Activated naive CD4-positive, alpha-beta T cell treated with anti-CD3 and anti-CD28 coated beads, Interleukin-2, amount 10 ng/mL, durations not matched to agents 7 days and 5 days (primary cell): ENCODE measurements at places on chromosomes 16 and 17.

GRCh38 chr17:34341916-34342315, 14.4 kb upstream of the CCL13 start:
- DNase-seq, result no peak

DNA sequence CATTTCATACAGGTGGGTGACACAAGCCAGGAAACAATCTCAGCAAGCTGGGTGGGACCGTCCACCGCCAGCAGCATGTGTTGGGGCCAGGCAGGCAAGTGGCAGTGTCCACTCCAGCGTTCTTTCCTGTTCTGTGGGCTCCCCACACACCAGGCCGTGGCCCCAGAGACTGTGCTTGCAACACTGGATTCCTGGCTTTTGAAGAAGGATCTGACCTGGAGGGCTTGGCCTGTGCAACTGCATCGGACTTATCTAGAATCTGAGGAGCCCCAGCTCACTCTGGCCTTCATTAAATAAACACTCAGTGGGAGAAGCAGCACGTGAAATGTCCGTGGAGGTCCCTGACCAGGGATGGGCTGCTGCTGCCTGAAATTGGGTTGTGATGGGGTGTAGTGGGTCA, 3.2 kb downstream of the KSR1 start:
- no peak for DNase-seq

DNA sequence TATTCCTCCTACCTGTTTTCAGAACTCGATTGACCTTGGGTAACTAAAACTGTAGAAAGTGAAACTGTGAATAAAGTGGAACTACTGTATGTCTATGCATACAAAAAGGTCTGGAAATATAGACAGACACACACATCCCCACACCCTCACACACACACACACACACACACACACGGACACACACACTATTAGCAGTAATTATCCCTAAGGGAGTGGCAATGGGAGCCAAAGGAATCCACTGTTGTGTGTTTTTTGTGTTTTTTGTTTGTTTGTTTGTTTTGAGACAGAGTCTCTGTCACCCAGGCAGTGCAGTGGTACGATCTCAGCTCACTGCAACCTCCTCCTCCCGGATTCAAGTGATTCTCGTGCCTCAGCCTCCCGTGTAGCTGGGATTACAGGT, 26.6 kb upstream of the SRCIN1 start:
- DNase-seq, result no peak

GRCh38 chr16:72952811-72953271, 95.1 kb downstream of the ZFHX3 start:
- no peak for DNase-seq

GRCh38 chr17:20310481-20310880, 156.9 kb downstream of the LGALS9B start:
- no peak for DNase-seq

DNA sequence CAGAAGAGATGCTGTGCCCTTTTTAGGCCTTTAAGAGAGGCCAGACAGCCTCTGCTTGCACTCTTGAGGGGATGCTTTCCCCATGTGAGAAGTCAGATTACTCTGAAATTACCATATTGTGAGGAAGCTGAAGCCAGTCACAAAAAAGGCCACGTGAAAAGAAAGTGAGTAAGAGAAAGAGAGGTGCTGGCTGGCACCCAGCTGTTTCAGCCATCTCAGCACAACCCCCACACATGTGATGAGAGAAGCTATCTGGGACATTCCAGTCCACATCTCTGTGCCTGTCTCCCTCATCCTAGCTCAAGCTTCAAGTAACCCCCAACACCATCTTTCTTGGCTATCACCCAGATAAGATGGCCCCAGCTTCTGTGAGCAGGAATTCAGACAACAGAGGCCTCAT, 131.4 kb downstream of the HS3ST2 start:
- no peak for DNase-seq

DNA sequence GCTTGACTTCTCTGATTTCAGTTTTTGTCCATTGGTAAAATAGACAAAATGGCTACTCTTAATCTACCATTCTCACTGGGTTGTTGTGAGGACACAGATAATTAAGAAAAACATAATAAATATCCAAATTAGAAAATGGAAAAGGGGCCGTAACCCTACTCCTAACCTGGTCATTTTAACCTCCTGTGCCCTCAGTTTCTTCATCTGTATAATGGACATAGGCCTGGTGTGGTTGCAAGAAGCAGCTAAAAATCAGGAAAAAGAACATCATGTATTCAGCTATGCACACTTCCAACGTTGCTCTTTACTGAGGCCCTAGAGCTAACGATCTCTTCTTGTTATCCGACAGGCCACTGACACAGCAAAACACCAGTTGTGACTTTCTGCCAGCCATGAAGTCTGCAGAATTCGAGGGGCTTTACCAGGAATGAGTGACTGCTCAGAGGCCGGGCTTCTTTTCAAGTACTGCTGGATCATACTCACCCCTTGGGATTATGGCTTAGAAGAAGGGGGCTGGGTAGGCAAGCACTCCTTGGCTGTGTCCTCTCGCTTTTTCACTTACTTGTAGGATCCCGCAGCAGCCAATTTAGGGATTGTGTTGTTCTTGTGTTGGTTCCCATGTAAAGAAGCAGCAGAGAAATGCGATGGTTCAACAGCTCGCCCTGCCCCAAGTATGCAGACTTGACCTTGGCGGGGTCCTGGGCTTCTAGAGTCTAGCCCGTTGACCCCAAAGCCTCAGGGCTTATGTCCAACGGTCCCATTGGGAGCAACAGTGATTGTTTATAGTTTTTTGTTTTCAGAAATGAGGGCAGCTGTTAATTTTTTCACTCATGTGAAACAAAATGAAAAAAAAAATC, 20.9 kb downstream of the LDAF1 start:
- DNase-seq, result no peak

DNA sequence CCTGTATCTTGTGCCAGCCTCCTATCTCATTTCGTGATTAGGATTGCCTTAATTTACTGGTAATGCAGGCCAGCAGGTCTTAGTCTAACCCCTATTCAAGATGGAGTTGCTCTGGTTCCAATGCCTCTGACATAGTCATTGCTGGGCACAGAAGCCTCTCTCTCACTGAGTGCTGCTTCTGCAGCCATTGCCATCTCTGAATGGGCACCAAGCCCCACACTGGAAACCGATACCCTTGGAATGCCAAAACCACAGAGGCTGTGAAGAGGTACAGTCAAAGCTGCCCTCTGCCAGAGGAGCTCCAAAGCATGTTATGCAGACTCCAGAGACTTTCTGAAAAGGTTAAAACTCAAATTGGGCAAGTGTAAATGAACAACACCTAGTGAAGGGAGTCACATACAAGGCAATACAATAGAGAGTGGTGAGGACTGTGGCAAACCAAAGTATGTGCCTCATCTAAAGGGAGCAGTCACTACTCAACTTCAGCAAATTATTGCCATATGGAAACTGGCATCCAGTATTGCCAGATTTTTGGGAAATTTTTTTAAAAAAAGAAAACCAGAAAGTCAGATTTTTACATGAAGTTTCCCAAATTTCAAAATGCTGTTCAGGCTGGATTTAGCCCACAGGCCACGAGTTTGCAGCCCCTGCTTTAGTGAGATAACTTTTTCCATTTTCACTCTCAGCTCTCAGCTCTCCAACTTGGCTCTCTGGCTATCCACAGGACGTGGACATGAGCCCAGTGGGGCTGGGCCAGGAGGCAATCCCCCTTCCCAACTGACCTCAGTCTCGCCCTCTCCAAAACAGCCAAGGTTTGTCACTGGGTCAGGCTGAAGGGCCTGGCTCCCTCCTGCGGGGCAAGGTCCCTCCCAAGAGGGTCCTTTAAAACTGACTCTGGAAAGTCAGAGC, 2.1 kb upstream of the MMP2 start:
- no peak for DNase-seq
